Activated CD4-positive, alpha-beta T cell treated with anti-CD3 and anti-CD28 coated beads, Interleukin-2, amount 10 ng/mL, durations not matched to agents 7 days and 5 days (primary cell): ENCODE measurements at places on chromosomes 11 and 22. TPM values are rescaled to one million over a fixed set of nuclear protein-coding genes. Genes with fewer than 3 reads are reported as not detected.

GRCh38 chr11:83115551-83115950 lies 41.4 kb upstream of the PCF11 start:
- no peak overlapping the region for H3K27ac ChIP-seq
- H3K36me3 ChIP-seq, result peaks cover 2% of the 10 kb centered on the region
- H3K4me1 ChIP-seq, result peaks cover 42% of the 10 kb centered on the region
- no peak overlapping the region for H3K4me3 ChIP-seq
- no peaks in the 10 kb centered on the region for H3K27me3 ChIP-seq

- H3K4me3 ChIP-seq, result no peak overlapping the region
- no peak overlapping the region for H3K27ac ChIP-seq
- no peak for DNase-seq
- no peaks in the 10 kb centered on the region for H3K27me3 ChIP-seq
- peaks cover 3% of the 10 kb centered on the region for H3K4me1 ChIP-seq
Observed at GRCh38 chr11:47669856-47670255, 27.5 kb upstream of the MTCH2 start.

GRCh38 chr11:131391176-131391575 lies 20.8 kb downstream of the NTM start:
- H3K36me3 ChIP-seq, result no peaks in the 10 kb centered on the region
- DNase-seq, result no peak
- H3K27me3 ChIP-seq, result no peaks in the 10 kb centered on the region
- no peaks in the 10 kb centered on the region for H3K4me1 ChIP-seq
- H3K27ac ChIP-seq, result no peak overlapping the region

DNA sequence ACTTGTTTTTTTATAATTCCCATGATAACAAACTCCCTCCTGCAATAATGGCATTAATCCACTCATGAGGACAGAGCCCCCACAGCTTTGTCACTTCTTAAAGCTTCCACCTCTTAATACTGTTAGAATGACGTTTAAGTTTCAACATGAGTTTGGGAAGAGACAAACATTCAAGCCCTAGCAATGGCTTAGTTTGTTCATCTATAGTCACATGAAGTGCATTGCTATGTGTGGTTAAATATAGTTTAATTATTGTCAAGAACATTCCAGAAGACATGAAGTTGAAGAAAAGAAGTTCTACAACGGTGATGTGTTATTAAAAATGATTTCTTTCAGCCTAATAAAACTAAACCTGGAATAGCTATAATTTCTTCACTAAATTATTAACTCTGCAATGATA lies 30.6 kb downstream of the MMP7 start:
- no peaks in the 10 kb centered on the region for H3K36me3 ChIP-seq
- DNase-seq, result no peak
- peaks cover 48% of the 10 kb centered on the region for H3K27me3 ChIP-seq
- H3K4me1 ChIP-seq, result peaks cover 6% of the 10 kb centered on the region
- H3K27ac ChIP-seq, result no peak overlapping the region

DNA sequence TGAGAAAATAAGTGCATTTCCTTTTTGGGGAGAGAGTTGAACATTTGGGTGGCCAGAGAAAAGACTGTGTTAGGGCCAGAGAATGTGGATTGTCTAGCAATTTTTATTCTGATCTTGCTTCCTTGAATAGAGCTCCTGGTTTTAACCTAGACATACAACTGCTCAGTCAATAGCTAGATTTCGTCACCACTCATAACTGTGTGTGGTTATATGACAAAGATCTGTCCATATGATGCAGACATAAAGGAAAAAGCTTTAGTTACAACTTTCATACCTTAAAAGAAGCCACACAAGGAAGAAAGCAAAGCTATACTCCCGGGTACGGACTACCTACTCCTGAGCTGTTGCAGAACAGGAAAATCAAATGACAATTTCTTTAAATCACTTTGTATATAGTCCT lies 37.2 kb downstream of the MS4A6A start:
- H3K4me1 ChIP-seq, result peaks cover 2% of the 10 kb centered on the region
- no peaks in the 10 kb centered on the region for H3K36me3 ChIP-seq
- no peak overlapping the region for H3K4me3 ChIP-seq
- no peak for DNase-seq

GRCh38 chr22:44526779-44527126 lies 28.7 kb upstream of the RTL6 start:
- peaks cover 2% of the 10 kb centered on the region for H3K27me3 ChIP-seq
- H3K36me3 ChIP-seq, result no peaks in the 10 kb centered on the region
- H3K27ac ChIP-seq, result no peak overlapping the region
- DNase-seq, result no peak

Gene KIAA0930
- 13.3 TPM for total RNA-seq
